ENCODE measurements at places on chromosomes 3 and 15.
A peak's percentile ranks its signal among the peaks of the same experiment; 100 is the strongest.

DNA sequence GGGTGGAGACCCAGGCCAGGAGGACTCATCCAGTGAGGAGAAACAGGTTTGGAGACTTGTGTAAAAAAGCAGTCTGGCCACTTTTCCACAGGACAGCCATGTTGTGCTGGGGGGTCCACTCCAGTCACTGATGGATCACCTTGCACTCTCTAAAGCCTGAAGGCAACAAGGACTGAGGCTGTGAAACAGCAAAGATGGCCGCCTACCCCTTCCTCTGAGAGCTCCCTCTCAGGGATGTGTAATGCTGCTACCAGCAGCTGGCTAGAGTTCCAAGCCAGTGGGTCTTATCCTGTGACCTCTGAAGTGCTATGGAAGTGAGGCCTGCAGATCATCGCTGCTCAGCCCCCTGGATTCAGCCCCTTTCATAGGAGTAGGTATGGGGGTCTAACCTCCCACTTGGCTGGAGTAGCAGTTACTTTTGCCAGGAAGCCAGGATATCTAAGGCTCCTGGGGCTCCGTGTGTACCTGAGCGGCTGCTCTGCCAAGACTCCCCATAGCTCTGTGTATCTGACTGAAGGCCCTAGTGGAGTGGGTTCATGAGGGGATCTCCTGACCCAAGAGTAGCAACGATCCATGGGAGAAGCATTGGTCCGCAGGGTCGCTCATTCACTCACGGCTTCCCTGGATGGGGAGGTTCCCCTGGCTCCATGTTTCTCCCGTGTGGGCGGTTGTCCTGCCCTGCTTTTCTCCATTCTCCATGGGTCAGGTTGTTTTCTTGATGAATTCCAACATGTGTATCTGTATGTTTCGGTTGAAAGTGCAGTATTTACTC lies 69.9 kb upstream of the TNFSF10 start:
- DNase-seq: no peak
- no peak overlapping the region for H3K27ac ChIP-seq

DNA sequence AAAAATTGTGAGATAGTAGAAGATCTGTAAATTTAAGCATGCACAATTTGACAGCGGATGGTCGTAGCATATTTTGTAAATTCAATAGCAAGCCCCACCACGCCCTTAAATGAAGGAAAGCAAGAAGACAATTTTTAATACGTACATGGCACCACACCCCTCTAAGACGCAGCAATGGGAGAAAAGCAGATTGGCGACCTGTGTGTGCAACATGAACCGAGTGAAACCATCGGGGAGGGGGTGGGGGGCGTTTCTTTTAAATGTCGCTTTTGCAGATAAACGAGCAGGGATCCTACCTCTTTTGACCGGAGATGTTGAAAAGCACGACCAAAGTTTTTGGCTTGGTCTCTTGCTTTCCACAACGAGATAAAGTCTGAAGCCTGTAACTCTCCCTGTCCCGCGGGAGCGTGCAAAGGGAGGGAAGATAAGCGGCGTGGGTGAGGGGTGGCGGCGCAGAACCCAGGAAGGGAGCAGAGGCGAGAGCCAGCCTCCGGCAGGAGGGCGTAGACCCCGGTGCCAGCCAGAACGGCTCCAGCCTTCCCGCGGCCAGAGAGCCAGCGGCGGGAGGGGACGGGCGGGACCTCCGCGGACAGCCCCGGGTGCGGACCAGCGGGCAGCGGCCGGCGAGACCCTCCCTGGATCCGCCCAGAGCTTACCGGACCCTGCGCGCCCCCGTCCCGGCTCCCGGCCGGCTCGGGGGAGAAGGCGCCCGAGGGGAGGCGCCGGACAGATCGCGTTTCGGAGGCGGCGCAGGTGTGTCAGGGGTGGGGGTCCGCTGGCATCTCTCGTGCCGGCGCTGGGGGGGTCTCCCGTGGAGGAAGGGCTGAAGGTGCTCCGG lies at the start of gene CHL1:
CHL1 (plus strand) TSS at position 453 of the 838 bp plus-strand sequence. CDS start 123,014 bp downstream, outside the sequence.
- no peak within 1 kb of the TSS for H3K27ac ChIP-seq
- H3K27me3 ChIP-seq: peaks cover 4% of the 10 kb centered on the region
- peak within 1 kb of the TSS; percentile 3 for H3K4me3 ChIP-seq
- H3K4me1 ChIP-seq: peaks cover 10% of the 10 kb centered on the region
- H3K36me3 ChIP-seq: no peaks in the 10 kb centered on the region

GRCh38 chr15:101133751-101134261 lies 118.0 kb downstream of the CHSY1 start:
- H3K4me3 ChIP-seq: no peak overlapping the region
- no peak for DNase-seq
- no peak overlapping the region for H3K27ac ChIP-seq
- no peaks in the 10 kb centered on the region for H3K27me3 ChIP-seq
- H3K4me1 ChIP-seq: no peaks in the 10 kb centered on the region
- H3K36me3 ChIP-seq: no peaks in the 10 kb centered on the region

DNA sequence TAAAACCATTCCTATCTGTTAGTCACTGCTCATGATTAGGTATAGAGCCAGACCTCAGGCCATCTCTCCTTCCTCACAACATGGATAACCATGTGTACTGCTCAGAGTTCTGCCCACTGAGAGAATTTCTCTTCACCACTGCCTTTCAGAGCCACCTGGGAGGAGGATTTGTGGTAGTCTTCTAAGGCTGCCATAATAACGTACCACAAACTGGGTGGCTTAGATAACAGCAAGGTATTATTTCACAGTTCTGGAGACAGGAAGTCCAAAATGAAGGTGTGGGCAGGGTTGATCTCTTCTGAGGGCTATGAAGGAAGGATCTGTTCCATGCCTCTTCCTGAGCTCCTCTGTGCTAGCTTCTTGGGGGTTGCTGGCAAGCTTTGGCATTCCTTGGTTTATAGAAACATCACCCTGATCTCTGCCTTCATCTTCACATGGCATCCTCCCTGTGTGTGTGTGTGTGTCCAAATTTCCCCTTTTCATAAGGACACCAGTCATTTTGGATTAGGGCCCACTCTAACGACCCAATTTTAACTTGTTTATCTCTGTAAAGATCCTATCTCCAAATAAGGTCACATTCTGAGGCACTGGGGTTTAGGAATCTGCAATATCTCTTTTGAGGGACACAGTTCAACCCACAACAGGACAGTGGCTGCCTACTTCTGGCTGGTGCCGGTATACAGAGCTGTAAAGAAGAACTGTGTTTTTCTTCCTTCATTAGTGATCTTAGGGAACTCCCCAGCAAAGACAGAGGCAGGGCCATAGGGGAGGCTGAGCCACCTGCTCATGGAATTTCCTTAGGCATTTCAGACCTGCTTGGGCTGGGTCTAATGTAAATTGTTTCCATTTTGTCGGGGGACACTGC lies 42.1 kb upstream of the NOX5 start:
- H3K27ac ChIP-seq: no peak overlapping the region
- no peak overlapping the region for H3K4me3 ChIP-seq
- no peaks in the 10 kb centered on the region for H3K4me1 ChIP-seq
- no peaks in the 10 kb centered on the region for H3K27me3 ChIP-seq
- H3K36me3 ChIP-seq: no peaks in the 10 kb centered on the region

DNA sequence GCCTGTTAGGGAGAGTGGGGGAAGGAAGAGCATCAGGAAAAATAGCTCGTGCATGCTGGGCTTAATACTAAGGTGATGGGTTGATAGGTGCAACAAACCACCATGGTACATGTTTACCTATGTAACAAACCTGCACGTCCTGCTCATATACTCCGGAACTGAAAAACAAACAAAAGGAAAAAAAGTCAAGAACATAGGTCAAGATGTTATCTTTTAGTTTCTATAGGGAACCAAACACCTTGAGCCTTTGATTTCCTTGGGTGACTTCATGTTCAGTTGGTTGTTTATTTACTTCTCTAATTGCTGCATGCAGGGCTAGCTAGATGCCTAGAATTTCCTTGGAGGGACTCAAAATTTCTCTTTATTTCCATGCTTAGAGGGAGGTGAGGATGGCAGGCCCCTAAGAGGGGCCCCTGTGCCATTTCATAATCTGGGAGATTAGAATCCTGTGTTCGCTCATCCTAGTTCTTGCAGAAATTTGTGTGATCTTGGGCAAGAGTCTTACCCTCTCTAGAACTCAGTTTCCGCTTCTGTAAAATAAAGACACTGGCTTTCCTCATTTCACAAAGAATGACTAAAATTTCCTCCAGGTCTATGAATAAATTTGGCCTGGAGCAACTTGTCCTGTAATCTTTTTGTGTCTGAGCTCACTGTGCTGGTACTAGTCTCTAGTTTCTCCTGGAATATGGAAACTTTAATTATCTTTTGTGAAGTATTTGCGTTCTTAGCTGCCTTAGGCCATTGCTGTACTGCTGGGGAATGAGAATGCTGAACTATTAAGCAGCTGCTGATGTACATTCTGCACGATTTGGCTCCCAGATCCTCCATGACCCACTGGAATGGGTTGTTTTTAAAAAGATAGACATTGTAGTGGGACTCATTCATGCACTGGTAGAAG lies 457.5 kb downstream of the EDEM1 start:
- H3K27ac ChIP-seq: no peak overlapping the region
- H3K27me3 ChIP-seq: no peaks in the 10 kb centered on the region
- no peak for DNase-seq
- H3K4me3 ChIP-seq: no peak overlapping the region
- no peaks in the 10 kb centered on the region for H3K4me1 ChIP-seq
- no peaks in the 10 kb centered on the region for H3K36me3 ChIP-seq

DNA sequence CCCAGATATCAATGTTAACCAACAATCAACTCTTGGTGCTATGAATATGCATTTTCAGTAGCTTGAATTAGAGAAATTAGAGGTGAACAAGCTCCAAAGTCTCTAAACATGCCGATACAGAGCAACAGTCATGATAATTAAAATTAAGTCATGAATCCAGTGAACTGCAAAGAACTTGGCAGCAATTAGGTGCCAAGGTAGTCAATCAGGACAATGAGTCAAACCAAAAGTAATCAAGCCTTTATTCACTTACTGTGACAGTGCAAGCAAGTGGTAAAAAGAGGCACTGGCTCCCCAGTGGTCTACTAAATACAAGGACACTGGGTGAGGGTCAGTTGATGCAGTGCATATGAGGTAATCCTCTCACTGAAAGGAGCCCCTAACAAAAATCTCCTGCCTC lies 1.8 kb downstream of the ZNF770 start:
- H3K36me3 ChIP-seq: peaks cover 16% of the 10 kb centered on the region
- no peaks in the 10 kb centered on the region for H3K27me3 ChIP-seq
- DNase-seq: no peak

GRCh38 chr3:170128977-170129431 lies 52.5 kb downstream of the PHC3 start:
- peaks cover 22% of the 10 kb centered on the region for H3K36me3 ChIP-seq
- DNase-seq: no peak
- no peak overlapping the region for H3K27ac ChIP-seq
- no peaks in the 10 kb centered on the region for H3K27me3 ChIP-seq

GRCh38 chr15:78034495-78035191 lies 42.9 kb downstream of the TBC1D2B start:
- no peaks in the 10 kb centered on the region for H3K27me3 ChIP-seq
- peak overlapping the region; percentile 42 for H3K27ac ChIP-seq
- peak; percentile 74 for DNase-seq
- H3K4me1 ChIP-seq: peaks cover 21% of the 10 kb centered on the region
- H3K4me3 ChIP-seq: no peak overlapping the region
- no peaks in the 10 kb centered on the region for H3K36me3 ChIP-seq

- no peaks in the 10 kb centered on the region for H3K36me3 ChIP-seq
- no peaks in the 10 kb centered on the region for H3K4me1 ChIP-seq
- no peak overlapping the region for H3K27ac ChIP-seq
- no peak for DNase-seq
Measured at GRCh38 chr15:27820232-27820631, 278.9 kb downstream of the OCA2 start.

- no peaks in the 10 kb centered on the region for H3K27me3 ChIP-seq
- no peaks in the 10 kb centered on the region for H3K4me1 ChIP-seq
- H3K4me3 ChIP-seq: no peak overlapping the region
- no peak overlapping the region for H3K27ac ChIP-seq
- DNase-seq: no peak
Measured at GRCh38 chr15:69810431-69811354, 287.0 kb downstream of the TLE3 start.

DNA sequence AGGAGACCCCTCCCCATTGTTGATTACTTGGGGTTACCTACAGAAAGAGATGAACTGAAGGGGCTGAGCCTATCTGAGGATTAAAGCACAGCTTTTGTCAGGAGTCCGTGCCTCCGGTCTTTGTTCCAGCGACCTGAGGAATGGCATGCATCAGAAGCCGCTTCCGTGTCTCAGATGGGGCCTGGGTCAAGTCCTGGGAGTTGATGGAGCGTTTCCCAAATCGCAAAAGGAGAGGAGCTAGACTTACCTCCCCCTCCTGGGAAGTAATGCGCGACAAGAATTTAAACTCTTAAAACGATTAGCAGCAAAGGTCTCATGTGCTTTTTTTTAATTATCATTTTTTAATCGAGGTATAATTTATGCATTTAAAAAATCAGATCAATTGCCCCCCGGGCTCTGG lies 983 bp upstream of the ALDH1A3 start:
- DNase-seq: no peak
- H3K4me3 ChIP-seq: no peak overlapping the region
- peaks cover 15% of the 10 kb centered on the region for H3K4me1 ChIP-seq
- H3K27ac ChIP-seq: no peak overlapping the region
- no peaks in the 10 kb centered on the region for H3K36me3 ChIP-seq

DNA sequence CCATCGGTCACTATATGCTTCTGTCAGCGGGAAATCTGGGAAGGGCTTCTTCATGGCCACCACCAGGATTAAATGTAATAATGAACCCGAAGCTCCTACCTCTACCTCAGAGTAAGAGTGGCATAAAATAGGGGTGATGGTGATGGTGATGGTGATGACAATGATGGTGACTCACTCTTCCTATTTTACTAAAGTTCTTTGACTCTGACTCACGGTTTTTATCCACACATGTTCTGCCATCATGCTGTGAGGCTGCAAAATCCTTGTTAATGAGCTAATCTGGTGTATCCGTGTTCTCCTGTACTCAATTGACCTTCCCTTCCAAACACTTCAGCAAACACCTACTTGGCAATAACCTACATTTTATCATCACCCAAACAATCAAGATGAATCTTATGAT lies 18.3 kb upstream of the FOXP1 start:
- H3K27me3 ChIP-seq: no peaks in the 10 kb centered on the region
- H3K36me3 ChIP-seq: no peaks in the 10 kb centered on the region
- H3K4me3 ChIP-seq: no peak overlapping the region
- peaks cover 6% of the 10 kb centered on the region for H3K4me1 ChIP-seq
- no peak for DNase-seq

DNA sequence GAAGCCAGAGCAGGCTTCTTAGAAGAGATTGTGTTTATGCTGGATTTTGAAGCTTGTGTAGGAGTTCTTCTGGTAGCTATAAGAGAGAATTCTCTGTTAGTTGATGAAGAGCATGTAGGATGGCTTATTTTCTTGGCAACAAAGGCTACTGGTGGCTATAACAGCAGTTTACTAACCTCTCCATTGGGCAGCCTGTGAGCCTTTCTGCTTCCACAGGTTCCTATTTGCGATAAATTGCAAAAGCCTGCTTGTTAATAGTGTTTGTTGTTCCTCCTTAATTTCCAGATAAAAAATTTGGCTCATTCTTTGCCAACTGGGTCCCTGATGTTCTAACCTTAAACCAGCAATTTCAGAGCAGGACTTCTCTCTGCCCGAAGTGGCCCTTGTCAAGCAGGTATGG lies 290.6 kb upstream of the TRIM42 start:
- DNase-seq: no peak
- no peak overlapping the region for H3K4me3 ChIP-seq
- peaks cover 7% of the 10 kb centered on the region for H3K4me1 ChIP-seq
- no peaks in the 10 kb centered on the region for H3K27me3 ChIP-seq
